NCI-H1105 treated with DMSO at 0.1 percent for 48 hours (cell line): ENCODE measurements at places on chromosomes 3 and 15.

DNA sequence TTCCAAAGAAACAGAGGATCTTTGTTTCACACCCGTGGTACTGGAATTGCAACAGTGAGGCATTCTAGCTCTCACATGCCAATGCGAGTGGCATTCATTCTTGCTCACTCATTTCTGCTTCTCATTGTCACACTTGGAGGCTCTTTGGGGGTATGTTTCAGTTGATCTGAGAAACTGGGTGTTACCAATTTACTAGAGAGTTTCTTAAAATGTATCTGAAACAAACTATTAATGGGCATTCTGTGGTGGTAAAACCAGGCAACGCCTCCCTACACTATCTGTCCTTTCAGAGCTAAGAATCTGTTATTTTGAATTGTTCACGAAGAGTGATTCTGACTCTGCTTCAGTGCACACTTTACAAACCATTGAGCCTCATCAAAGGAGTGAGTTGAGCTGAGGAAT, 140.6 kb upstream of the BHLHE40 start:
- no peak for DNase-seq

- no peak for DNase-seq
These were observed 91.5 kb downstream of the RPL22L1 start for GRCh38 chr3:170778240-170779217.

- no peak for DNase-seq
These were observed 28.3 kb downstream of the RPLP1 start for GRCh38 chr15:69480932-69481331.

DNA sequence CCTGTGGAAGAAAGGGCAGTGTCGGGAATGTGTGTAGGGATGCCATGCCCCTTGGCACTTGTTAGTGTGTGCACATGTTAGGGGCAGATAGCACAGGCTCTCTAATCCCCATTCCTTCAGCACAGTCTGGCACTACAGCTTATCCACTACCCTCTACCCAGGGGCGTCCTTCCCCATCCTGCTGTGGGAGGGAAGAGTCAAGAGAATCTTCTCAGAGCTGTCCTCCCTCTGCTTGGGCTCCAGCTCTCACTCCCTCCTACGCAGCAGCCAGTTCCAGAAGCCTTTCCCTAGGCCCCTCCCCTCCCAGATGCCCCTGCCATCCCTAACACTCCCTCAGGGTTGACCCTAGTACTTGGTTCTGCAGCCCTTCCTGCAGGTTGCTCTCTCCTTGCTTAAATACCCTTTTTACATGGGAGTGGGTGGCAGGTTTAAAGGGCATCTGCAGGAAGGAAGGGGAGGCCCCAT, 815 bp upstream of the GRM2 start:
- DNase-seq = no peak

GRCh38 chr15:92683511-92683834, 27.9 kb upstream of the FAM174B start:
- DNase-seq = no peak
